IPS-NIHi11 (cell line): ENCODE measurements at places on chromosomes 5 and 9.

DNA sequence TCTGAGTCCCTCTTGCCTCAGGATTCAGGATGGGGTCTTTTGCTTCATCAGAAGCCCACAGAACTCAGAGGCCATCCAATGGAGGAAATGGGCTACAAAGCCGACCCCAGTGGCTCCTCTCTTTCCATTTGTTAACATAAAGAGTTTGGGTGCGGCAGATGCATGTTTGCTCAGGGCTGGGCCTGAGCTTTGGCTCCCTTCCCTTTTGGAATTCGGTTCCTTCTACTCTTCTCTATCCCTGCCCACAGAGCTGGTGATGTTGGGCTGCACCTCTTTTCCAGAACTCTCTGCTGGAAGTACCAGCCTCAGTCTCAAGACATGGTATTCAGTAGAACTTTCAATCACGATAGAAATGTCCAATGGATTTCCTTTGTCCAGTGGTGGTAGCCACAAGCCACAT, 66.9 kb upstream of the AGXT2 start:
- DNase-seq = no peak

GRCh38 chr5:176658817-176659511, 11.7 kb downstream of the TSPAN17 start:
- DNase-seq = no peak

- no peak for DNase-seq
Measured at GRCh38 chr9:27212621-27213020, 84.3 kb downstream of the EQTN start.

- DNase-seq = no peak
Measured at GRCh38 chr9:2817999-2818803, 25.7 kb downstream of the PUM3 start.

- no peak for DNase-seq
Measured at GRCh38 chr5:73198833-73199592, 26.0 kb downstream of the TMEM174 start.

- DNase-seq = no peak
Measured at GRCh38 chr5:71589903-71590302, 2.8 kb downstream of the MCCC2 start.

DNA sequence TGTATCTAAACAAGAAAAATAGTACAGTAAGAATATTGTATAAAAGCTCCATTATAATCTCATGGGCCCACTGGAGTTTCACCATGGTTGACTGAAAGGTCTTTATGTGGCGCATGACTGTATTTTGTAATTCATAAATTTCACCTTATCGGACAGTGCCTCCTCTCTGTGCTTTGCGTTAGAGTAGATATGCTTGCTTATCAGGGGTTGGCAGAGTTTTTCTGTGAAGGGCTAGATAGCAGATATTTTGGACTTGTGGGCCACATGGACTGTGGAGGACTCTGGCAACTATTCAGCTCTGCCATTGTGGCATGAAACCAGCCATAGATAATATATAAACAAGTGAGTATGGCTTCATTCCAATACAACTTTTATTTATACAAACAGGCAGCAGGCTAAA, 23.2 kb downstream of the GAPVD1 start:
- DNase-seq = no peak

DNA sequence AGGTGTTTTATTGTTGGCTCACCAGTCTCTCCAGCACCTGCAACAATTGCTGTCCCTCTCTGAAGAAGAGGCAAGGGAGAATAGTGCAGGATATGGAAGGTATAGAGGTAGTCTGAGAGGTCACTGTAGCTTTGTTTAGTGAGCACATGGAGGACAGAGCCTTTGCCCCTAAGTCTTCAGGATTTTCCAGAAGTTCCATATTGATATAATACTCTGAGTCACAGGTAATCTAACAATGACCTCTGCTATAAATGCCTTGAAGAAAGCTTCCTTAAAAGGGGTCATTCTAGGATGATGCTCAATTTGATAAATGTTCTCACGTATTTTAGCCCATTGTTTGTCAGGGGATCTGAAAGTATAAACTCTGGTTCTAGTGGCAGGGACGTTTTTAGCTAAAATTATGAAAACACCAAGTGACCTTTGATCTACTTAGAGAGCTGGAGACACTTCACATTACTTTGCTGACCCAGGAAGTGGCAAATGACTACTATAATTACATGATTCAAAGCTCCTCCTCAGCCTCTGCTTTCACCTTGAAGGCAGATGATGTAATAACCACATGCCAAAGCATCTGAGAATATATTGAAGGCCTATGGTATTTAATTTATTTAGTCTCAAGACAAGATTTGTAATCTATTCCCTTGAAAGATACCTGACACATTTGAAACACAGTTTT, 366.9 kb upstream of the NUDT12 start:
- DNase-seq = no peak

GRCh38 chr5:83547161-83547560, 75.6 kb downstream of the VCAN start:
- no peak for DNase-seq

DNA sequence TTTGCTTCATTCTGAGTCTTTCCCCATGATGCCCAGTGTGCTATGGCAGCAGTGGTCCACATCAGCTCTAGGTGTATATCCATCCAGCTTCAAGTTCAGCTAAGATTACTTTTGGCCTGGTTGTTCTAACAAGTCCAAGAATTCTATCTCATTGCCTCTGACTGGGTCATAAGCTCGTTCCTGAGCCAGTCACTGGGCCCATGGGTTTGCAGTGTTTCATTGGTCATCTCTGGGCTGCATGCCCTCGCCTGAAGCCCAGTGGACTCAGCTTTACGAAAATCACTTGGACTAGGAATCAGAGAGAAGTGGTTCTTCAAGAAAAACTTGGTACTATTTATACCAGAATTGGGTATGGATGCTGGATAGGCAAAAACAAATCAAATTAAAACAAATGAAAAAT, 16.1 kb upstream of the ARHGAP26 start:
- DNase-seq = no peak

DNA sequence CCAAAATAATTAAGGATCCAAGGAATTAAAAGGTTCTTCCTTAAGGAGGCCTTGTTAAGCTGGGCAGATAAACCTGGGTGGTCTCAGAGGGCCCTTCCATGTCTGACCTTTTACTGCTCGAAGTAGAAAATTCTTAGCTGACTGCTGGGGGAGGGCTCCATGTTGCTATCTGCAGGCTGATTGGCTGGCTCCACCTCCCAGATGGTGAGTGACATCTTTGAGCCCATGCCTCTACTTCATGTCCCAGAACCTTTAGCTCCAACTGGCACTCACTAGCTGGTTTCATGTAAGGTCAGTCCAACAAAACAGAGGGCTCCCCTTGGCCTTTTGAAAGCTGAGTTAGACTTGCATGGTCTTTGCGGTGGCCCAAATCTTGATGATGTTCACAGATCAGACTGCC, 188.2 kb downstream of the PAX5 start:
- no peak for DNase-seq
